ENCODE measurements at places on chromosomes 5 and 9.

DNA sequence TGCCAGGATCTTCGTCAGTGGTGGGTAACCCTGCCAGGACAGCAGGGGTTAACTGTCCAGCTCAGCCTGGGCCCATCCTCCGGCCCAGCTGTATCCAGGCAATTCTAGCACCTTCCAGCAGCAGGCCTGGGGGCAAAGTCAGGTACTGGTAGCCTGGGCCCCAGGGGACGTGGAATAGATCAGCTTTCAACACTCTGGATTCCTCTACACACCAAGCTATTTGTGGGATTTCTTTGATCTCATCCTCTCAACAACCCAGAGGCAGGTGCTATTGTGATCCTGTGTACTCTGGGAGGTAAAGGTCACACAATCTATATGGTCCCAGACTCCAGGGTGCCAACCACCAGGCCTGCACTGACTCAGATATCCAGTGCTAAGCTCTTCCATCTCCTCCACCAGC lies 8.7 kb upstream of the SPOUT1 start:
- no peak for DNase-seq

- no peak for DNase-seq
Measured at GRCh38 chr9:70110194-70111041, 66.8 kb downstream of the MAMDC2 start.

GRCh38 chr9:12469084-12469483 lies 224.1 kb upstream of the TYRP1 start:
- DNase-seq, result no peak

GRCh38 chr5:80125022-80125961 lies 90.1 kb downstream of the THBS4 start:
- no peak for DNase-seq

- DNase-seq, result no peak
Measured at GRCh38 chr9:133167096-133167730, 3.5 kb upstream of the GBGT1 start.

DNA sequence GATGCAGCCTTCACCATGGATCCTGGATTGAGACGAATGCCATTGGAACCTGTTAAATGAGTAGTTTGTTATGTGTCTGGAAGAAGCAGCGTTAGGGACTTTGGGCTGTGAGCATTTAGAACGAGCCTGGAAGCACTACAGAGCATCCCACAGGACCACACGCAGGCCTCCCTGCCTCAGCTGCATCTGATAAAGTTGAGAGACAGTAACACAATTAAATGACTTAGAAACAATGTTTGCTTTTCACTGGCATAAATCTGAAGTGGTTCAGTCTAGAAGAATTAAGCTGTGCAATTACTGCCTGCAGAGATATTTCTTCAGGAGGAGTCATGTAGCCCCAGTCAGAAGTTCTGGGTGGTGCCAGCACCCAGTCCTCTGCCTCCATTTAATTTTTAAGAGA lies 9.8 kb upstream of the TLX3 start:
- DNase-seq, result no peak

GRCh38 chr9:73183428-73183827 lies 31.8 kb downstream of the ANXA1 start:
- no peak for DNase-seq

GRCh38 chr5:132372542-132372941 lies 3.0 kb downstream of the SLC22A5 start:
- no peak for DNase-seq

DNA sequence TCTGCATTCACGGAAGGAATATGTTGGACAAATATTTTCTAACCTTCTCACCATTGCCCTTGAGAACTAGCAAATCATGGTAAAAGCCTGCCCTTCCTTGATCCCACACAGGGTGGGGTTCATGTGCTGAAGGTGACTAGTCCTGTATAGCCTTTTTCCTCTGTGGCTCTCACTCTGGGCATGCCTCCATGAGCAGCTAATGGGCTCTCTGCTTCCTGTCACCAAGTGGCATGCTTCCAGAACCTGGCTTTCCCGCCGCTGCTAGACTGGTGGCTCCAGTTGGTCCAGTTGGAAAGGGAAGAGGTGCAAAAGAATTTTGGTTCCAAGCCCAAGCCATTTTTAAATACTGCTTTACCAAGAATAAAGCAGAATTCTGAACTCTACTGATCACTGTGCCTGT lies 35.5 kb downstream of the FBXO10 start:
- DNase-seq, result no peak

Measured in stimulated activated CD4-positive, alpha-beta T cell treated with anti-CD3 and anti-CD28 coated beads, TNF-alpha, amount 100 ng/mL, for 4 hours (primary cell).